ENCODE measurements at places on chromosomes 1 and 21.

DNA sequence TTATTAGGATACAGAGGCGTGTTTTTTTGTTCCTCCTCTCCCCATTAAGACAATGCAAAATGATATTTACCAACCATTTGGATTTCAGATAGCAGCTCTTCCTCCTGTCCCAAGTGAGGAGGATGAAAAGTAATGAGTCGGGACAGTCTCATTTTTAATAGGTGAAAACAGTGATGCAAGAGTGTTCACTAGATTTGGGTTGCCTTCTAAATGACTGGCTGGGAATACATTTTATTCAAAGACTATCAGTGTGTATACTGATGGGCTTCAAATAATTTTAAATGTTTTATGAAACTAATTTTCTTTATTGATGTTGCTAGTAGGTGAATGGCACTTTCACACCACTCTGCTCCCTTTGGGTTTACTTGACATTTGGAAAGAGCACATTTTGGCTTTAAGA, 2.1 kb downstream of the RCOR3 start:
- no peak for DNase-seq

GRCh38 chr1:95119273-95119672, 2.1 kb downstream of the TLCD4 start:
- DNase-seq = no peak

DNA sequence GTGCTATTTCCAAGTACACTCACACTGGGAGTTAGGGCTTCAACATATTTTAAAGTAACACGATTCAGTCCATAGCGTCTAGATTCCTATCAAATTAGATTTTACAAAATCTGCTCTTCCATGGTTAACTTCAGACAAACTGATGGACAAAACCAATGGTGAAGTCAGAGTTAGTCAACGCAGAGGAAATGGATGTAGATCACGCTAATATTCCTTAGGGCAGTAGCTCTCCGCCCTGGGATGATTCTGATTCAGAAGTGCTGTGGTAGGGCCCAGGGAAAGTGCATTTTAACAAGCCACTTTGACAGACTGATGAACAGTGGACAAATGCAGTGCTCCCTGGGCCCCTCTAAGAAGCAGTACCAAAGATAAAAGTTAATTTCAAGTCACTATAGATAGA, 83.2 kb downstream of the HIVEP3 start:
- no peak for DNase-seq

DNA sequence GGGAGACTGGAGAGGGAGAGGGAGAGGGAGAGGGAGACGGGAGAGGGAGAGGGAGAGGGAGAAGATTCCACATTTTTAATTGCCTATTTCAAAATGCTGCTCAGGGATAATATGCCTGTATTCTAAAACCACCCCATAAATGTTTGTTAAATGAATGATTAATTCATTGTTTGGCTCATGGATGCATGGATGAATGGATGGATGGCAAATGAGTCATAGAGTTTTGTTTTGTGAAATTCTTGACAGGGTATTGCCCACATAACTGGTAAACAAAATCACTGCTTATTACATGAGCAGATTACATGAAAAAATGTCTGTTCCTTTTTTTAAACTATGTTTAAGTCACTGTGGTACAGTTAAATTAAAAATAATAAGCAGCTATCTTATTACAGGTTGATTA, 220.4 kb downstream of the ZP4 start:
- no peak for DNase-seq

DNA sequence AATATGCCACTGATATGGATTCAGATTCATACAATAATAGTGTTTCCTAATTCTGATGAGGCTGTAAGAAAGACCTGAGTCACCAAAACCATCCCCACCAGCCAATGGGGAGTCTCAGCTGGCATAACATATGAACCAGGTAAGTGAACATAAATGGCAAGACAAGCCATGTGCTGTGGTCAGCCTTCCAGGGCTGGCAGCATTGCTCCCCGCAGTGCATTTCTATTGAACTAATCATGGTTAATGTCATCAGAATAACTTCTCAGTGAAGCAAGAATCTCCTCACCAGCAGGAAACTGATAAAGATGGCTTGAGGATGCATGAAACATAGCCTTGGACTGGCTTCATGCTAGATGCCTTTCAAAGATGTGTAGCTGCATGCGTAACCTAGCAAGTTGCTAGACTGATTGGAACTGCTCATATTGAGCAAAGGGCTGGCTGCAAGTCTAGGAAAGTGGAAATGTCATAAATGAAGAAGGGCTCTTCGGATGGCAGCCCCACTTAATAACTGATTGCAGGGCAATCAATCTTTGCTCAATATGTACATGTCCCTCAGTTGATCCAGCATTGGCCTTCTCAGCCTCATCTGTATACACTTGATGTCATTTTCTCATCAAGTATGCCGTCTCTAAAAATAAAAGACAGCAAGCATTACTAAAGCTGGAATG, 88.0 kb downstream of the NTNG1 start:
- no peak for DNase-seq

- peak; percentile 29 for DNase-seq
Measured at GRCh38 chr1:17569200-17570139, 30.0 kb downstream of the ARHGEF10L start.

GRCh38 chr1:16298653-16299052, 53.6 kb downstream of the FBXO42 start:
- no peak for DNase-seq

GRCh38 chr1:115656461-115657077, 14.8 kb downstream of the VANGL1 start:
- no peak for DNase-seq

- no peak for DNase-seq
Measured at GRCh38 chr1:69739251-69739605, 171.5 kb downstream of the LRRC7 start.

- DNase-seq = no peak
Measured at GRCh38 chr1:152699746-152700145, 1.6 kb downstream of the LCE2A start.

- DNase-seq = no peak
Measured at GRCh38 chr1:235244974-235245592, 82.9 kb downstream of the ARID4B start.
